ENCODE measurements at places on chromosomes 12 and 14. TPM values are rescaled to one million over a fixed set of nuclear protein-coding genes. Genes with fewer than 3 reads are reported as not detected.
A peak's percentile ranks its signal among the peaks of the same experiment; 100 is the strongest.

Gene SIX4
- total RNA-seq: 17.4 TPM

DNA sequence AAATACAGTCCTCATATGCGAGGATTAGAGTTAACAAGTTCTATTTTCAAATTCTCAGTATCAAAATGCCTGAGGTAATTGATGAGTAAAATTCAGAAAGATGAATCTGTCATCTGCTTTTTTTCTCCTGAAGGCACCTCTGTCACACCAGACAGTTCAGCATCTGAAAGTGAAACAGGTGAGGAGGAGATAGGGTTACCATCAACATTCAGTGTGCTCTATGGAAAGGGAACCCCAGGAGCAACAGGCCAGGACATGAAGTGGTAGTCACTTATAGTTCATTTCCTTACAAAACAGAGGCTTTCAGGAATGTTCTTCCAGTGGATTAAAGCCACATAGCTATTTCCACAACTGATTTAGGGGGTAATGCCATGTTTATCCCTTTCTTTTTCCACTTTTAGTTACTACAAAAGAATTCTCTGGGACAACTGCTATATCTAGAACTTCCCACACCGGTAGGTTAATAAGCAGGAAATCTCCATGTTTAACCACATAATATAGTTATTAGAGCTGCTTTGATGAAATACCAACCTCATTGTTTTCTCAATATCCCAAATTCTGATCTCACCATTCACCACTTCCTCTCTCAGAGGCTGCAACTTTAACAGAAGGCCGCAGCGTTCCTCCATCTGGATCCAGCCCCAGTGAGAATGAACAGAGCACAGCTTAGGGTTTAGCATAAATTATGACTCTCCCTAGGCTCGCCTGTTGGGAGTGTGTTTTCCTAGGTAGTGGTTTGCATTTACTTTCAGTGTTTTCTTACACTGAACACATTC is 177.0 kb upstream of the CNTN1 start:
- no peaks in the 10 kb centered on the region for H3K36me3 ChIP-seq
- peak overlapping the region; percentile 8 for H3K27ac ChIP-seq
- H3K4me3 ChIP-seq: no peak overlapping the region
- no peak for DNase-seq

GRCh38 chr14:105844047-105844630 is 317.8 kb downstream of the TMEM121 start:
- DNase-seq: no peak
- no peaks in the 10 kb centered on the region for H3K27me3 ChIP-seq
- H3K4me1 ChIP-seq: no peaks in the 10 kb centered on the region
- no peak overlapping the region for H3K27ac ChIP-seq
- H3K4me3 ChIP-seq: no peak overlapping the region
- H3K36me3 ChIP-seq: peaks cover 13% of the 10 kb centered on the region

- no peak within 1 kb of the TSS for H3K27ac ChIP-seq
- peak within 1 kb of the TSS; percentile 14 for H3K4me3 ChIP-seq
- peaks cover 59% of the 10 kb centered on the region for H3K27me3 ChIP-seq
- DNase-seq: no peak
- no peaks in the 10 kb centered on the region for H3K36me3 ChIP-seq
- peaks cover 4% of the 10 kb centered on the region for H3K4me1 ChIP-seq
These were observed at the start of gene SLC5A8 for GRCh38 chr12:101209319-101210302. SLC5A8 (minus strand) TSS chr12:101210238; CDS start chr12:101209848, 390 bp downstream.

DNA sequence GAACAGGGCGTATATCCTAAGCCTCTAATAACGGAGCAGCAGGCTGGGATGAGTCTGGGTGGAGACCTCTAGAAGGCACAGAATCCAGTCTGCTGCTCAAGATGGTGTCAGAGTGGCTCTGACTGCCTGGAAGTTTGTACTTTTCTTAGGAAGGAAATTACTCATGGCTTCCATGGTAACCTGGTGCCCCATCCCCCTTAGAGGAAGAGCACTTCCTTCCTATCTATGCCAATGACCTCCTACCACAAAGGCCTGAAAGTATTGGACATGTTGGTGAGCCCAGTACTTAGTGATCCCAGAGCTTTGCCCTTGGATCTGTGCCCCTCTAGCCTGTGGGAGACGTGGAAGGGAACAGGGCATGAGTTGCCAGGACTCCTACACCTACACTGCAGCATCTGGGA is 1.5 kb downstream of the BATF start:
- no peak overlapping the region for H3K4me3 ChIP-seq
- no peak overlapping the region for H3K27ac ChIP-seq
- peaks cover 22% of the 10 kb centered on the region for H3K4me1 ChIP-seq
- H3K27me3 ChIP-seq: no peaks in the 10 kb centered on the region
- no peak for DNase-seq

DNA sequence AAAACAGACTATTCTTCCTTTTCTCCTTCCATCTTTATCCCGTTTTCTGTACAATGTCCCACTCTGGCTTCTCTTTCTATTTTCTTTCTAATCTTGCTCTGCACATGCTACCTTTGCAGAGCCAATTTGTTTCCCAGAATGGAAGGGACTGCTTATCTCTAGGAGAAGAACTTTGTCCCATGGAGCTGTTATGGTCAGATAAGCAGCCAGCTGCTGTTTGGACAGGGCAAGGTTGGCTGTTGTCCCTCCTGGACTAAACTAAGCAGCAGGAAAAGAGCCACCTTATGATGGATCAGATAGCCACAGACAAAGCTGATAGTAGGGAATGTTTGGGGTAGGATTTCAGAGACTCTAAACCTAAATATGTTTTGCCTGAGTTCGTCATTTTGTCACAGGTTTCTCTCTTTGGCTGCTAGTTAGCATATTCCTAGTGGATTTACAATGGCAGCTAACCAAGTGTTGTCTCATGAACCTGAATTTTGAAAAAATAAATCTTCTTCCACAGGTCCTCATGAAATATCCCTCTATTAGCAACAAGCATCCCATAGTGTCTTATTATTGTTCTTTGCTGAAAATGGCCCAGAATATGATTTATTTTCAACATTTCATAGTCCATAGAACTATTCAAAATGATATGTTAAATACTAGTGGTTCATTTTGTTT is 262.8 kb downstream of the SLC16A7 start:
- no peak for DNase-seq
- no peak overlapping the region for H3K4me3 ChIP-seq
- H3K27ac ChIP-seq: no peak overlapping the region
- peaks cover 2% of the 10 kb centered on the region for H3K4me1 ChIP-seq

DNA sequence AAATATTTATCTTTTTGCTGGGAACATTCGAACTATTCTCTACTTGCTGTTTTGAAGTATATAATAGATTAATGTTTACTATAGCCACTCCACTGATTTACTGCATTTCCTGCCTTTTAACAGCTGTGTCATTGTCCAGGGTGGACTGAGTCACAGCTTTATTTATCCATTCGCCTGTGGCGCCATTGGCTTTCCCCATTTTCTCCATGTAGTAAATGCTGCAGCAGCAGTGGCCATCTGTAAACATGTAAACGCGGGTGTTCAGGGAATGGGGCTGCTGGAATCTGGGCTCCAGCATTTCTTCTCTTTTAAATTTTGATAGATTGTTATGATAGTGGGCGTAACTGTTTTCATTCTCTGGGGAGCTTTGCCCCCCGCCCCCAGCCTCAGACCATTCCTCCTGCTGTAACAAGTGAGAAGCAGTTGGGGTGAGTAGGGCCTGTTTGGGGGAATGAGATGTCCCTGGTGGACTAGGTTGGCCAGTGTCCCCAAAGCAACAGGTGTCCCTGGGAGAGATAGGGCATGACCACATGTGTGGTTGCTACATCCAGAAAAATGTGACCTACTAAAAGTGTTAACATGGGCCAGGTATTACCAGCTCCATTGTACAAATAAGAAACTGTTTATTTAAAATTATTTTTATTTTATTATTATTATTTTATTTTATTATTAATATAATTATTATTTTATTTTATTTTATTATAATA is 32.9 kb downstream of the RIN3 start:
- H3K4me1 ChIP-seq: peaks cover 7% of the 10 kb centered on the region
- DNase-seq: no peak
- H3K27ac ChIP-seq: no peak overlapping the region
- H3K4me3 ChIP-seq: no peak overlapping the region
- no peaks in the 10 kb centered on the region for H3K27me3 ChIP-seq
